ENCODE measurements at places on chromosomes 2 and 18.

GRCh38 chr2:19336781-19337180, 21.6 kb downstream of the OSR1 start:
- no peak for DNase-seq

DNA sequence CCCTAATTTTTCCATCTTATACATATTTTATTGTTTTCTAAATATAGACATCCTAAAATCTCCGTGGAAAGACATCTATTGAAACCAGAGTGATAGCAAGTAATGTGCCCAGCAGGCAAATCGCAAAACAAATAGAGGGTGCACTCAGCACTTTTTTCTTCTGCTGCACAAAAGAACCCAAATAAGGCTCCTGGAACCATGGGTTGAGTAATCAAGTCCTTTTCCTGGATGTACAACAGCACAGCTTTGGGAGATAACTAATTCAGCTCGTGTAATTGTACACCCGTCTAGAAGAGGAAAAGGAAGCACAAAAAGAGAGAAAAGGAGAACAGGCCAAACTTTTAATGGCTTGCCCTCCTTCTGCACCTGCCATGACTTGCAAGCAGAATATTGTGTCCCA, 126.9 kb upstream of the TLK1 start:
- DNase-seq, result no peak

DNA sequence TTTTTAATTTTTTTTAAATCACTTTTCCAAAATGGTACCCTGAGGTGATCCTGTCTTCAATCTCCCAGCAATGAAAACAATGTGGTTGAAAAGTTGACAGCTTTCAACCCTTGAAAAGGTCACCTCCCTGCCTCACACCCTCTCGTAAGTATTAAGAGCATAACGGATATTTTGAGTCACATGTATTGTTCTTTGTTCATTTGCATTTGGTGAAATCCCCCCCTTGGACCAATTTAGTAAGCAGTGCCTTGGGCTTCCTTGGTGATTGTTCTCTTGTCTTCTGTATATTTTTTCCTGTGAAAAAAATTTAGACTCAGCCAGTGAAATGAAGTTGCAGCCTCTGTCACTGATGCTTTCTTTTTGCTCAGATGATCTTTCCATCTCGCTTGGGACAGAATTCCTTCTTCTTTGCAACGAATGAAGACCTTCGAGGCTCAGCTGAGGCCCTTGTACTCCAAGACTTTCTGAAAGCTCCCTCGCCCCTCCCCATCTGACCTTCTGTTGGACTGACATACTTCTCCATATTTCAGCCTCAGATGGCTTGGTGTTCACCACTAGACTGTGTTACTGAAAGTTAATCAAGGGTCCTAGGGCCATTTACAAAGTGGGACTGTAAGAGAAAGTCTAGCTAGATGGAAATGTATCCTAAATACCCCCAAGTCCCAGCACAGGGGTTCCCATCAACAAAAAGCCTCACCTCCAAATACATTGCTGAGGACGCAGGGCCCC, 158.4 kb downstream of the BCL2 start:
- no peak for DNase-seq

- no peak for DNase-seq
Measured at GRCh38 chr2:21693081-21693480, 569.3 kb downstream of the TDRD15 start.

DNA sequence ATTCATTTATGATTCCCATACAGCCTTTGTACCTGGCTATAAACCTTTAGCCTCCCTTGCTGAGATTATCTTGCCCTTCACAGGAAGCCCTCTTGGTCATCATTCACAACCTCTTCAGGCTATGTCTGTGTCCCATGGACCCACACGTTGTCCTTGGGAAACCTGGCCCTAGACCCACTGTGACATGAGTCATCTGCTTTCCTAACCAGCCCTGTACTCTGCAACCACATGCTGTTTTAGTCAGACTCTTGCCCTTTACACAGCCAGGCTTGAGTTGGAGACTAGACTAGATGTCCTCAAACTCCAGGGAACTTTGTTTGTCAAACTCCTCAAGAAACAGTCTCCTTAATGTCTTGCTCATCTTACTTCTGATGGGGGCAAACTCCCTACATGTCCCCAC, 229.3 kb upstream of the ZSWIM2 start:
- DNase-seq, result no peak

GRCh38 chr18:58005011-58005410, 39.0 kb upstream of the NEDD4L start:
- no peak for DNase-seq

GRCh38 chr2:15271941-15272542, 289.1 kb downstream of the NBAS start:
- DNase-seq, result no peak

- no peak for DNase-seq
Measured at GRCh38 chr2:86213699-86214502, 14.6 kb downstream of the MRPL35 start.

DNA sequence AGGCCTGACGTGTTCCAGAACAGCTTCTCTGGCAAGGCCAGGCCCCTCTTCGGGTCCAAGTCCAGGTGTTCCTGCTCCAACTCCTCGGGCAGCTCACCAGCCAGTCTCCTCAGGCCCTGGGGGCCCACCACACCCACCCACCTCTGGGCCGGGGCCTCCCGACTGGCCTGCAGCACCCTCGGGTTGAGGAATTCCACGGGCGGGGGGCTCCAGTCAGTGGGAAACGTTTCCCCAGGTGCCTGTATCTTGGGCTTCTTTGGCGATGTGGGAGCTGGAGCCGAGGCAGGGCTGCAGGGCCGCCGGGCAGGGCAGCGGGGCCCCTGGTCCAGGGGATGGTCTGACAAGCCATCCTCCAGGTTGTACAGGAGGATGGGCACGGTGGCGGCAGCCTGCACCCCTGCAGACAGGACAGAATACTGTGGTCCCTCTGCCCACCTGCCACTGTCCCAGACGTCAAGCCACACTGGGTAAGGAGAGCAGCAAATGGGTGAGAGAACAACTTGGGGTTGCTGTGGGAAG, 14.4 kb downstream of the FAM178B start:
- no peak for DNase-seq

DNA sequence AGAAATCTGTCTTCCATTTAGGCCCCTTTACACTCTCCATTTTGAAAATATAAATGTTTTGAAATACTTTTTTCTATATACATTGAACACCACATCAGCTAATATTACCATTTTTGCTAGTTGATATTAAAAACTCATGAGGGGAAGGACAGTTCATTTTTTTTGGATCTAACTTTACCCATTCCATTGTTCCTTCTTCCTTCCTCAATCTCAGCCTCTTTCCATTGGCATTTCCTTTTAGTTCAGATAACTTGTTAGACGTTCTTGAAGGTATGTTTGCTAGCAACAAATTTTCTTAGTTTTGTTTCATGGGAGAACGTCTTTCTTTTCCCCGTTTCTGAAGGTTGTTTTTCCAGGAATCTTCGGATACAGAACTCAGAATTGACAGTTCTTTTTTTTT, 759.0 kb downstream of the SOCS6 start:
- DNase-seq, result no peak

- DNase-seq, result peak; percentile 7
Measured at GRCh38 chr2:26561918-26562810, 79.0 kb downstream of the CIB4 start.

DNA sequence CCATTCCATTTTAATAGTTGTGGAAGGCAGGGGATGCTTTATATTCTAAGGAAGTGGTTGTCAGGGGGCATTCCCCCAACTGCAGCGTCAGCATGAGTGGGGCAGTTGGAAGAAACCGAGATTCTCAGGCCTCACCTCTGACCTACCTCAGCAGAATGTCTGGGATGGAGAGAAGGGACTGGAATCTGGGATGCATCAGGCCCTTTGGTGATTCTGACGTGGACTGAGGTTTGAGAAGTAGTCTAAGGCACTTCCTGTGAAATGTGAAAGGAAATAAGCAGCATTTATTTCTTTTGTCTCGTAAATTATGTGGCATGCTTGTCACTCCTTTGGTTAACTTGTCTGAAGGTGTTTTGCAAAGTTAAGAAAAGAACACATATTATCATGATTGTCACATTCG, 540.7 kb upstream of the NETO1 start:
- DNase-seq, result no peak

DNA sequence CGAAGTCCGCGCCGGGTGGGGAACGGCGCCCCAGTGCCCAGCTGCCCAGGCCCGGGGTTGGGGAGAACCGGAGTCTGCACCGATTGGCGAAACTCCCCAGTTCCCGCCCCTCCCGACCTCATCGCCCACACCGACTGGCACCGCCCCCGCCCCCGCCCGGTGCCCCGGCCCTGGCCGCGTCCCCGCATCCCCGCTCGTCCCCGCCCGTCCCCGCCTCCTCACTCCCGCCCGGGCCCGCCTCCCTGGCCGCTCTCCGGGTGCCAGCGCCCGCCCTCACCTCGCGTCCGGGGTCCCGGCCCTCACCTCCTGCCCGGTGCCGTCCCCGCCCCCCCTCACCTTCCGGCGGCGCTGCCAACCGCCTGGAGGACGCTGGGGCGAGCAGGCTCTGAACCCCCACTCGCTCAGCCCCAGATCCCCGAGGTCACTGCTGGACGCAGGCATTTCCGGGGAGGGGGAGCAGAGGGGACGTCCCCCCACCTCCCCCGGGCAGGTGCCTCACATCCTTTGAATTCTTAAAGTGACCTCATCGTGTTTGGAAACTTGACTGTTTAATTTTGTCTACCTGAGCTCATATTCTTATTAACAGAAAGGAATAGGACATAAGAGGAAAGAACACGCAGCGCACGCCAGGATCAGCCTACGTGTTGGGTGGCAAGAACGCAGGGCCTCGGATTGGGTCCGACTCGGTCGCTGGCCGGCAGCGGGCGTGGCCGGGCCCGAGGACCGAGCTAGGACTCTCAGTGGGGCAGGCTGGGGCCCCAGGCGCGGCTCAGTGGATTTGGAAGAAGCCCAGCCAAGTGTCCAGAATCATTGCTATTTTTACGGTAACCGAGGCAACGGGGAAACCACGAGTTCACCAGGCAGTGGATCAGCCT, at the start of gene FAM110C:
FAM110C (minus strand) TSS at position 35 of the 875 bp plus-strand sequence. CDS start 120 bp downstream, outside the sequence.
- peak; percentile 27 for DNase-seq

GRCh38 chr2:11974573-11974972, 228.1 kb downstream of the LPIN1 start:
- no peak for DNase-seq

DNA sequence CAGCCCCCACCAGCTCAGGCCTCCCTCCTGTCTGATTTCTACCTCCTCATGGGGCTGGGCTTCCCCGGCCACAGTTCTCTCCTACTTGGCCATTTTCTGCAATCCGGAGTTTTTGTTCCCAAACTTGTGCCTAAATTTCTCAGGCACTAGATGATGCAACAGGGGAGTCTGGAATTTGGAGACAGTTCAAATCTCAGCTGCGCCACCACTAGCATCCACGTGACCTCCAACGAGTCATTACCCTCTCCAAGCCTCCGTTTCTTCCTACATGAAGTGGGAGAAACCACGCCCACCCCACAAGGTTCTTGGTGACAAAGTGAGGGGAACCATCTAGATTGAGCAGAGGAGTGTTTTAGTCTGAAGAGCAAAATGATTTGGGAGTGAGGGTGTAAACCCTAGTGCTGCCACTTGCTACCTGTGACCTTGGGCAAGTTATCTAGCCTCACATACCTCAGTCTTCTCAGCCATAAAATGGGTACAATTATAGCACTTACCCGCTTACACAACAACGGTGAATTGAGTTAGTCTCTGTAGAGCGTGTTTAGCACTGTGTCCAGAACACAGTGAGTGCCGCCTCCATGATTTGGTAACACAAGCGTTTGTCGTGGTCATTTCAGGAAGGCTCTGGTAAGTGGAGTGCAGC, 61.4 kb upstream of the ASAP2 start:
- no peak for DNase-seq

DNA sequence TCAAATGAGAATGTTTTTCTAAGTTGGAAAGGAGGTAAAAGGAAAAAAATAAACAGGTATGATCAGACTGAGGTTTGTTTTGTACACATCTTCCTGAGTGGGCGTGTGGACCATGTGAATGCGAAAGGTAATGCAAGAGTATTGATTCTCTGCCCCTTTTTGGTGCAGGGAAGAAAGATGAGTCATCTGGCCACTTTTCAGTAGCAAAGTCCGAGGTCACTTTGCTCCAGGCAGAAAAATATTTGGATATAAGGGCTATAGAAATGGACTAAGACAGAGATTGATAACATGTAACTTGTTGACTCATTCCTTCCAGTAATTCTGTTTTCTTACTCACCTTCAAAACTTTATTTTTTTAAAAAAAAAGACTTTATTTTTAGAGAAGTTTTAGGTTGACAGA, 130.5 kb downstream of the DSEL start:
- DNase-seq, result no peak

- no peak for DNase-seq
Measured at GRCh38 chr2:45851576-45852304, 200.3 kb downstream of the PRKCE start.

GRCh38 chr18:22471546-22472131, 53.9 kb upstream of the CTAGE1 start:
- no peak for DNase-seq

- DNase-seq, result no peak
Measured at GRCh38 chr2:224612578-224612977, 27.4 kb upstream of the CUL3 start.

GRCh38 chr2:28662468-28663181, 89.0 kb upstream of the PPP1CB start:
- no peak for DNase-seq

All from stimulated activated CD8-positive, alpha-beta memory T cell treated with anti-CD3 and anti-CD28 coated beads, Interleukin-4, amount 100 ng/mL, for 24 hours (primary cell).